CD8-positive, alpha-beta T cell (primary cell): ENCODE measurements at places on chromosomes 11 and 22.

DNA sequence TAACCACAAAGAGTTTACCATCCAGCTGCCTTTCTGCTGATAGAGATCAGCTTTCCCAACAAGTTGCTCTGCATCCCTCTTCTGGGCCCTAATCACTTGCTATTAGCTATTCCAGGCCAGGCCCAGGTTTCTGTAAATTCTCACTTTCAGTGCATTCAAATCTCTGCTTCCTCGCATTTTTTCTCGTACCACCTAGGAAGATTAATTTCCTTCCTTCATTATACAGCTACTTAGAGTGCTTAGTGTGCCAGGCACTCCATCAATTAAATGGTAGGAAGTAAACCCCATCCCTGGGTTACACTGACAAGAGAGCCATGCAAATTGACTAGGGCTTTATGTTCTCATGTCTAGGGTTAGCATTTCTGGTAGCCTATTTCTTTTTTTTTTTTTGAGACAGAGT, 9.7 kb downstream of the SIAE start:
- DNase-seq = no peak

DNA sequence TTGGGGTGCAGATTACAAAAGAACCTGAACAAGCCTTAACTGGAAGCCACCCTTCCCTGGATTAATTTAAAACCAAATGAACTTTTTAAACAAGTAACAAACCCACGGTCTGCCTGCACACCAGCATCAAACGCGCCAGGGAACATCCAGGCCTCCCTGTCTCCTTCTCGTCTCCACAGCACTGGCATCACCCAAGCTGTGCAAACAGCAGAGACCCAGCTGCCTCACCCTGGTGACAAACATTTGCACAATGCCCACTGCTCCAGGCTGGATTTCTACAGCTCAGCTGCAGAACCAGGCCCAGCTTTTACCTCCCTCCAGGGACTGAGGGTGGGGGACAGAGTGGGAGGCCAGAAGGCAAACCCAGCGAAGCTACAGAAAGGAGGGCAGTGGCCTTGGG, 7.0 kb downstream of the RPL3 start:
- DNase-seq = no peak

- DNase-seq = no peak
Measured at GRCh38 chr22:38309614-38310517, 7.4 kb downstream of the CSNK1E start.

DNA sequence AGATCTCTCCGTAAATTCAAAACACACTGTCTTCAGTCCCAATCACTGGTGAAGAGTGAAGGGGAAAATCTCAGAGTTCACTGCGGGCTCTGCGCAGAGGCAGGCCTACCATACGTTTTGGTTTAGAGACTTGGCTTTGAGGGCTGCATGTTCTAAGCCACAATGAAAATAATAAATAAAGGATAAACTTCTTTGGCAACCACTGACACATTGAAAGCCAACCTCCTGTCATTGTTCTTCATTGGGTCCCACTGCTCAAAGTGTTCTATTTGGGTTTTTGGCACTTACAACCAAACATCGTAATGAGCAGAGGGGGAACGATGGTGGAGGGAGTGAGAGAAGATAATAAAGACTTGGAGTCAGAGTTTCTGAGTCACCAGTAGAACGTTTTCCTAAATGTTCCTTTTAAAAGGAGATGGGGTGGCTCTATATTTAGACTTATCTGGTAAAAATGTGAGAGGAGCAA, 472.9 kb downstream of the SOX6 start:
- DNase-seq = no peak

DNA sequence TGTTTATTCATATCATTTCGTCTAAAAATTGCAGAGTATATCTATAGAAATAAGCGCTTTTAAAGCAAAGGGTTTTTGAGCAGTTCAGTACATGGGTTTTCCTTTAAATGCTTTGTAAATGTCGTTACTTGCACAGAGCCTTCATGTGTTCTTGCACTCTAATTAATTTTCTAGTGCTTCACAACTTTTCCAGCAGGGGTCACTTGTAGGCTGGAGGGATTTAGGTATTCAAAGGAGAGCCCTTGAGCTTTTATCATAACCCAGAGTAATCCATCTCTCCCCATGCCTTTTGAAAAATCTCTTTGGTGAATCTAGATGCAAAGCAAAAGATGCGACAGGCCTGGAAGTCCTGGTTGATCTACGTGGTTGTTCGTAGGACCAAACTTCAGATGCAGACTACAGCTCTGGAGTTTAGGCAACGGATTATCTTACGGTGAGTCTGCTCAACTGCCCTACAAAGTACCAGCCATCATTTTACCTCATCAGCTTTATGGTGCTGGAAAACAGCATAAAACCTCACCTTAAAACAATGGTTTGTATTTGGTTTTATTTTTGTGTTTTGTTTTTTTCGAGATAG, 60.4 kb downstream of the SFI1 start:
- peak; percentile 41 for DNase-seq

DNA sequence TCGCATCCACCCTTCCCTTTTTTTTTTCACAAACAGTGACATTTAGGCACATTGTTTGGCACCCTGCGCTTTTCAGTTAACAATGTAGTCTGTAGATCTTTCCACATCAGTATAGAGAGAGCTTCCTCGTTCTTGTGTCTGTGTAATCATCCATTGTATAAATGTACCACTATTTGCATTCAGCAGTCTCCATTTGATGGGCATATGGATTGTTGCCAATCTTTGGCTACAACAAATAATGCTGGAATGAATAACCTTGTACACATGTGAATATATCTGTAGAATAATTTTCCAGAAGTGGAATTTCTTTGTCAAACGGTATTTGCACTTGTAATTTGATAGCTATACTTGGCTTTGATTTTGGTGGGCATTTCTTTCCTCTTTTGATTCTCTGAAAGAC, 17.1 kb downstream of the MPEG1 start:
- DNase-seq = no peak

DNA sequence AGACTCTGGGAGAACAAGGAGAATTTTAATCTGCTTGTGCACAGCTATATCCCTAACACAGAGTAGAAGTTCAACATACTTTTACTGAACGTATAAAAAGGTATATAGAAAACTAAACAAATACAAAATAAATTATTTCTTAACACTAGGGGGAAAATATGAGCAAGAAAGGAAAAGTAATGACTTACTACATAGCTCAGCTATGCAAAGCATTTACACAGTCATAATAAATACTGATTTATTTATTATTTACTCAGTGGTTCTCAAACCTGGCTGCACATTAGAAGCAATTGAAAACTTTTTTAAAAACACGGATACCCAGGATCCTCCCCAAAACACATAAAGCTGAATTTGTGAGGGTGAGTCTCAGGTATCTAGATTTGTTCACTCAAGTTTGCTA, 182.5 kb downstream of the TTC28 start:
- no peak for DNase-seq

GRCh38 chr11:75141166-75141565, 9.7 kb upstream of the SLCO2B1 start:
- no peak for DNase-seq

GRCh38 chr11:131624531-131624930, 254.1 kb downstream of the NTM start:
- no peak for DNase-seq

- DNase-seq = no peak
Measured at GRCh38 chr22:17431179-17431578, 61.9 kb downstream of the CECR2 start.

- peak; percentile 53 for DNase-seq
Measured at GRCh38 chr22:41910050-41911000, 4.5 kb downstream of the SHISA8 start.

GRCh38 chr22:43304831-43305590, 38.2 kb downstream of the SCUBE1 start:
- no peak for DNase-seq

DNA sequence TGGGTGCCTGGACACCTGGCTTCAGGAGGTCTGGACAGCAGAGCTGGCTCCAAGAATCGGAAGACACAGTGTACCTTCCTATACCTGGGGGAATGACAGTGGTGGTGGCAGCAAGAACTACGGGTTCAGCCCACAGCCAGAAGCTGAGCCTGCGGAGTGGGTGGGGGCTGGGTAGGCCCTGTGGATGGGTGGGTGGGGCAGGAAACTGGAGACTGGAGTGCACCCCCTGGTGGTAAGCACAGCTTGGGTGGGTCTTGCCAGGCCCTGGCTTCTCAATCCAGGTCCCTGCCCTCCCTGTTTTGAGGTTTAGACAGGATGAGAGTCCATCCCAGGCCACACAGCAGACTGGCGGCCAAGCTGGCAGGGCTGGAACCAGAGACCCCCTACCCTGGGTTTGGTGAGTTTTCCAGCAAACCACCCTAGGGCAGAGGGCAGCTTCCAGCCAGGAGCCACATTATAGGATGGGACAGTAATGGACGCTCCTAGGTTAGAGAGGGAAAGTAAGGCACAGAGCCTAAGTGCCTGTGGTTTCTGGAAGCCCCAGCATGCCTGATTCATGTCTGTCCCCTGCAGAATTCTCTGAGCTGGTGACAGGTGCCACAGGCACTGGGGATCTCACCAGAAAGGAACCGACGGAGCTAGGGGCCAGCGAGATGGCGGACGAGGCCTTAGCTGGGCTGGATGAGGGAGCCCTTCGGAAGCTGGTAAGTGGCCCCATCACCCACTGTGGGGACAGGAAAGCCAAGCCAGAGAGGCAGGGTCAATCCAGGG, 1.7 kb downstream of the SMTN start:
- DNase-seq = peak; percentile 35
